Inflammatory macrophage (primary cell): ENCODE measurements at places on chromosomes 5 and 9.

DNA sequence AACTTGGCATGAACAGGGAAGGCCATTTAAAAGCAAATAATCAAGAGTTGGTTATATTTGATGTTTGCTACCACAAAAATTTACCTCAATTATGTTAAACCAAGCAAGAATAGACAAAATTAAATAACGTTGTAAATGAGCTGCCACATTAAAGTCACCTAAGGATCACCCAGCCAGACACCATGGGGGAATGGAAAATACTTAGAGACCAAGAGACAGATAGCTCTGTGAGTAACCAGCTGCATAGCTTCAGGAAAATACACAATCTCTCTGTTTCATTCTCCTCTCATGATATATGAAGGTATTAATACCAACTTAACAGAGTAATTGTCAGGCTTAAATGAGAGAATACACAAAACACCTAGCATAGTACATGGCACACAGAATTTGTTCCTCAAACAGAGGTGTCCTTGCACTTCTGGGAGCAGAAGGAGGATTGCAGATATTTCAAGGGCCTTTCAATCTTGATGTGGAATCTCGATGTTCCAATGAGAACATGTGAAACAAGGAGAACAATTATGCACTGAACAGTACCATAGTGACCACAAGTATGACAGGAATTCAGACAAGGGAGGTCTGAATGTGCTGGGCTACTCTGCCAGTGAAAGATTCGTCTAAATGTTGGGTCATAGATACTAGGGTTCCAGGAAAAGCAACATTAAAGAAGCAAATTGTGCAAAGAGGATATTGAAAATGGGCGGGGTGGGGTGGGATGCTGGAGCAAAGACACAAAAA lies 18.6 kb downstream of the JAKMIP2 start:
- no peak for DNase-seq

DNA sequence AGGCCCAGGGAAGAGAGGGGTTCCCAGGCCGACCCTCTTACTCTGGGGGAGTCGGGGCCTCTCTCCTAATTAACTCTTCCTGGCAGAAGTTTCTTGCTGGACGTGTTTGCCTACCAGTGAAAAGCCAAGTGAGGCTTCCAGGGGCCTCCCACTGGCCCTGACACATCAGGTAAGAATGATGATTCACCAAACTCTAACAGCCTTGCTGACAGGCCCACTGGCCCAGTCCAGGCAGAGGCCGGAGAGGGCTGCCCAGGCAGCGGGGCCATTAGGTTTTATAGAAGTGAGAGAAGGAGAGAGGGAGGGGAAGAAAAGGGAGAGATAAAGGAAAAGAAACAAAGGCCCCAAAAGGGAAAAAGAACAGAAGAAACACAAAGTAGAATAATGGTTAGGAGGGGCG lies 50.8 kb upstream of the FOXE1 start:
- no peak for DNase-seq

- peak; percentile 13 for DNase-seq
Observed at GRCh38 chr9:134770972-134771971, 109.3 kb upstream of the FCN2 start.

- DNase-seq = peak; percentile 42
Observed at GRCh38 chr5:138514021-138514420, 29.0 kb downstream of the ETF1 start.

DNA sequence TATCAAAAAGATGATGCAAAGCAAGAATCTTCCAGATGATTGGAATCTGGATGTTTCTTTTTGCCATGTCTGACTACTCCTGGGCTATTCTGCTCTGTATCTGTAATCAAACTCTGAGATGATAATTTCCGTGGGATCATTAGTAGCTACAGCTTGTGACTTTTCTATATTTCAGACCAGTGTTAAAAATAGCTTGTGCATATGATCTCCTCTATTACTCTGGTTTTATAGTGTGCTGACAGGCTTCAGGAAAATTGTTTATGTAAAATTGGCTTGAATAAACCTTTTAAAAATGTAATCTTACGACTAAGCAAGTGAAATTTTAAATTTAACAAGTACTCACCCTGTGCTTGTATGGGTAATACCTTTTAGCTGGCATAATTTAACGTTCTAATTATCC lies 40.4 kb downstream of the NAA35 start:
- DNase-seq = no peak

- no peak for DNase-seq
Observed at GRCh38 chr9:95137587-95138145, 179.8 kb downstream of the FANCC start.

DNA sequence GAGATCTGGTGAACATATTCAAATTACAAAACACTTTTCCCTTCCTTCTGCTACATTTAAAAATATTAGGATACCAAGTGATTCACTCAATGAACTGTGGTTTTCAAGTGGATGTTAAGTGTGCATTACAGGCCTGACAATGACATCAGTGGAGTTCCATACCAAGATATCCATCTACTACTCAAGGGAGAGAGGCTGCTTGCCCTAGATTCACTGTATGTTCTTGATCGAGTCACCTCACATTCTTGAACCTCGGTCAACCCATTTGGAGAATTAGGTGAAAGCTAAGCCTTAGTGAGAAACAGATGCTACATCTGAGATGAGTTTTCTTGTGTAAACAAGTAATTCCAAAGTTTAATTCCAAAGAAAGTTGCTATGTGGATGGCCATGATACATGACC lies 142.2 kb downstream of the FGF10 start:
- no peak for DNase-seq

- no peak for DNase-seq
Observed at GRCh38 chr9:84945878-84946538, 276.5 kb downstream of the NTRK2 start.

DNA sequence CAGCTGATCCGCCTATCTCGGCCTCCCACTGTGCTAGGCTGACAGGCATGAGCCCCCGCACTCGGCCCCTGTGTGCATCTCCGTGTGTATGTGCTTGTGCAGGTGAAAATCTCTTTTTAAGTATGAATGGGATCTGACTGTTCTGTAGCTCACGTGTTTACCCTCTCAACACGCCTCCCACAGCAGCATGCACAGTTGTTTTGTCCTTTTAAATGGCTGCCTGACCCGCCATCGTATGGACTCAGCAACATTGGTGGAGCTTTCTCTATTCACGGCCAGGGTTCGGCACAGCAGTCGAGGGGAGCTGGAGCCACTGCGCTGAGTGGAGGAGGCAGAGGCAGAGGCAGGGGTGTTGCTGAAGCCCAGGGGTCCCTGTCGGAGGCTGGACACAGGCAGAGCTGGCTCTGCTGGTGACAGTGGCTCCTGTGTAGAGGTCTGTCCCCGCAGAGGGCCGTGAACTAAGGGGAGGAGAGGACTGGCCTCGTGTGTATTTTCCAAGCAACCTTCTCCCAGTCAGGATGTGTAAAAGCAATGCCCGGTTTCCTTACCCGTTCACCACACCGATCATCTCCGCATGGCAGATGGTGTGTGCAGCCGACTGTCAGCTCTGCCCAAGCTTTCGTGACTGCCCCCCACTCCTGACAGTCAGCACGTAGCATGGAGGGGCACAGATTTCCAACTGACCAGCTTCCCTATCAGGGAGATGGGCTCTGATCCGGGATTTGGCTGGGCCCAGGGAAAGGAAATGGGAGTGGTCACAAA lies 37.3 kb downstream of the MRPL36 start:
- no peak for DNase-seq
